ENCODE measurements at places on chromosomes 11 and 22.

DNA sequence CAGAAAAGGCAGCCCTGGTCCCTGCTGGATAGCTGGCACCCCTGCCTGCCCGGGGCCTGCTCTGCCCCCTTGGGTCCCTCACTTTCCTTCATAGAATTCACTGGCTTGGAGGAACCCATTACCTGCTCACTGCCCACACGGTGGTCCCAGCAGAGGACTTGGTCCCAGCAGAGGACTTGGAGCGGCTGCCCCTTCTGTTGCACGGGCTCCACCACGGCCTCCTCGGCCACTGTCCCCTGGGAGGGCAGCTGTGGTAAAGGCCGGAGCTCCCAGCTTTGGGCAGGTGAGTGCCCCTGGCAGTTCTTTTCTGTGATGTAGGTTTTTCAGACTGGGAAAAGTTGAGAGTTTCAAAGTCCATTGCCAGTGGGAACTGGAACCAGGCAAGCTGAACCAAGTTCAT, 25.9 kb downstream of the BRSK2 start:
- no peak for DNase-seq

DNA sequence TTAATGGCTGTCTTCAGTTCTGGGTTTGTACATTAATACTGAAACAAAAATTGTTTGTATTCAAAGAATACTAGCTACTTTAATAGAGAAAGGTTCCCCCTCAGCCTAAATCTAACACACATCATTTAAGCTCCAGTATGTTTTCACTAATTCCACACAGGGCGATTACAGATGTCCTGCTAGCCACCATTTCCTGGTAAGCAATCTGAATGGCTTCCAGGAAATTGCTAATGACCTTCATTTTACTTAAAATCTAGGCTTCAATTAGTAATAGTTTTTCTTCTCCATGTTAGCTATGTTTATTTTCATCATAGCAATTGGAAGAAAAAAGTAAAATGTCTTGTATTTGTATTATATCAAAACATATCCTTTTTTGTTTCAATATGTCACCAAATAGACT, 132.8 kb downstream of the SOX6 start:
- DNase-seq, result no peak

GRCh38 chr11:3010521-3011275, 18.6 kb upstream of the NAP1L4 start:
- no peak for DNase-seq

- no peak for DNase-seq
Measured at GRCh38 chr11:23111527-23111926, 251.3 kb upstream of the CCDC179 start.

DNA sequence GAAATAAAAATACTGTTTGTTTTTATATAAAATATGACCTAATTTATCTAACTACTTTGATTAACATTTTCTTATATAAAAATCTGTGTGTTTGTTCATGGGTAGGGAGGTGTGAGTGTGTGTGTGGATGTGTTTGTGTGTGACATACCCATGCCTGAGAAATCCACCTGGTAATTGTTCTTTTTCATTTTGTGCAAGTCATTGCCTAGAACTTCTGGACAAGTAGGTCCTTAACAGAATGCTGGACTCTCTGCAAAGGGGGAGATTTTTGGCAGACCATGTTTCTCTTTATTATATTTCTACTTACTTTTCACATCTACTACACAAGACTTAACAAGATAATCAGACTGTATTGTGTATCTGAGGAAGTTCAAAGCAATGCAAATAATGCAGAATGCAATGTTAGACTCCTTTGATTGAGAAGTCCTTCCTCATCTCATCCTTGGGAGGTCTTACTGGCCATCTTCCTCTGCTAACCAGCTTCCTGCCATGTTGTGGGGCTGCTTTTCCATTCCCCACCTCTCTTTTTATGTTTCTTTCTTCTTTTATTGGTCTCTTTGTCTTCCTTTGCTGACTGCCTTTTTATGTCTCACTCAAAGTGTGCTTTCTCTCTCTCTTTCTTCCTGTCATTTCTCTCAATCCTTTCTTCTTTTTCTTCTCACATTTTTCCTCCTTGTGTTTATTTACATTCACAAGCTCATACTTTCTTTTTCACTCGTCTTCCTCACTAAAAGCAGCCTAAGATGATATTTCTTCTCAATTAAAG, 1017.0 kb upstream of the CNTN5 start:
- no peak for DNase-seq

GRCh38 chr11:95108671-95109551, 19.3 kb downstream of the ENDOD1 start:
- DNase-seq, result no peak

DNA sequence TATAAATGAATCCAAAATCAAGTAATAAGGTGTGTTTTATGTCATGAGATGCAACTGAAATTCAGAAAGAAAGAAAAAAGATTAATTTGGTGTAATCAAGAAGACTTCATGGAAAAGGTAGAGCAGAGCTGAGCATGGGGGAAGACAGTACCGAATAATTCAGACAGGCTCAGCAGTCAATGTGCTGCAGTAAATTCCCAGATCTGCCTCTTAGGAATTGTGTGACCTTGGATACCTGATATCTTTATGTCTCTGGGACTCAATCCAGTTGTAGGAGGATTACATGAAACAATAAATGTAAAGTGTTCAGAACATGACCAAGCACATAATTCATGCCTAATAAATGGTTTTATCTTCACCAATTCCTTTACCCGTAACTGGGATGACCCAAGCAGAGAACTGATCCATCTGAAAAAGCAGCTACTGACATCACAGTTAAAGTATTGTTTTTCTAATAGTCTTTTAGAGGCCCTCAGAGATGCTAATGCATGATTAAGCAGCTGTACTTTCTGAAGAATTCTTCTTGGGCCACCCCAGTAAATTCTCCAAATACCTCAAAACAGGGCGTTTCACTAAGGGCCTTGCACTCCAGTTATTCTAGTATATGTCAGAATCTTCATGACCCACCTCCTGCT, 7.8 kb downstream of the MS4A12 start:
- DNase-seq, result no peak

DNA sequence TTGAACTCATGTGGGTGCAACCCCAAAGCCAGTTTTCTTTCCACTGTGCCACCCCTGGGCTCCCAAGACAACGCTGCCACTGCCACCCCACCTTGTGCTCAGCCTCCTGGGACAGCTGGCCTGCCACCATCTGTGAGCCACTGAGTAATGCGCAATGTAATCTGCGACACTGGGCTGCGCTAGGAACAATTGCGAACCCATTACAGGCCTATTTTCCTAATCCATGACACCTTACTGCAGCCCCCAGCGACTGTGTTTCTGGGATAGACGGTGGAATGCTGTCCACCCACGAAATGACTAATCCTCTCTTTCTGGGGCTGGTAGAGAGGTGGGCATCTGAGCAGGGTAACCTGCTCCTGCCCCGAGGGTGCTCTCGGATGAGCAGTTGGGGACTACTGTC, 22.2 kb downstream of the FLRT1 start:
- peak; percentile 78 for DNase-seq

GRCh38 chr22:23849009-23850006, 8.4 kb upstream of the SLC2A11 start:
- DNase-seq, result peak; percentile 92

DNA sequence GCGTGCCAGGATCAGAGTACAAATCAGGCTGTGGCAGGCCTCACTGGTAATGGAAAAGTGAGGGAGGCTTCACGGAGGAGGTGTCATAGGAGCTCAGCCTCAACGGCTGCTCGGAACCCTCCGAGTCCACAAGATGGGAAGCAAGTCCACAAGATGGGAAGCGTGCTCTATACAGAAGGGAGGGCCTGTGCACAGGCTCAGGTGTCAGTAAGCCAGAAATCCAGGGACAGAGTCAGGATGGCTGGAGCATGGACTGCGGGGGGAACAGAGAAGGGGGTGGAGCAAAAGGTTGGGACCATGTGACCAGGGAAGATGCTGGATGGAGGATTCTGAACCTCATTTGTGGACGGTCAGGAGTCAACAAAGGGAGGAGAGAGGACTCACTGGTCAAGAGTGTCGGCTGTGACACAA, 3.4 kb upstream of the DPP3 start:
- no peak for DNase-seq

GRCh38 chr11:65639623-65640482, 2.0 kb downstream of the SIPA1 start:
- DNase-seq, result no peak

GRCh38 chr22:49738566-49738965, 89.1 kb downstream of the BRD1 start:
- DNase-seq, result no peak

GRCh38 chr22:41576877-41577276, 12.8 kb downstream of the PMM1 start:
- DNase-seq, result peak; percentile 88

GRCh38 chr22:30876221-30876751, 92.3 kb downstream of the MORC2 start:
- DNase-seq, result peak; percentile 20

- DNase-seq, result no peak
Measured at GRCh38 chr11:96124155-96124554, 200.2 kb upstream of the MTMR2 start.

DNA sequence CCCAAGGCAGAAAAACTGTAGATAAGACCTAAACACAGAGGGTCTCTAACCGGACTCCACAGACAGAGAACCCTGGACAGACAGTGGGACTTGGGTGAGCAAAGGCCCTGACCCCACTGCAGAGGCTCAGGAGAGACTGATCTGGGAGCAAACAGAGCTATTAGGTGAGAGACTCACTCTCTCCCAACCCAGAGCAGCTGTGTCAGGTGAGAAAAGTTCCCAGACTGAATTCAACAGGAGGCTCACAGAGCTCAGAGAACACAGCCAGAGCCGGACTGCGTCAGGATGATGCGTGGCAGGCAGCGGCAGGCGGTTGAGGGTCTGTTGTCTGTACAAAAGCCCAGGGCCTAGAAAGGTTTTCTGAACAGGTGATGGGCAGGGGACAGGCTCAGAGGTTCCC, 5.5 kb downstream of the RFPL2 start:
- DNase-seq, result no peak

DNA sequence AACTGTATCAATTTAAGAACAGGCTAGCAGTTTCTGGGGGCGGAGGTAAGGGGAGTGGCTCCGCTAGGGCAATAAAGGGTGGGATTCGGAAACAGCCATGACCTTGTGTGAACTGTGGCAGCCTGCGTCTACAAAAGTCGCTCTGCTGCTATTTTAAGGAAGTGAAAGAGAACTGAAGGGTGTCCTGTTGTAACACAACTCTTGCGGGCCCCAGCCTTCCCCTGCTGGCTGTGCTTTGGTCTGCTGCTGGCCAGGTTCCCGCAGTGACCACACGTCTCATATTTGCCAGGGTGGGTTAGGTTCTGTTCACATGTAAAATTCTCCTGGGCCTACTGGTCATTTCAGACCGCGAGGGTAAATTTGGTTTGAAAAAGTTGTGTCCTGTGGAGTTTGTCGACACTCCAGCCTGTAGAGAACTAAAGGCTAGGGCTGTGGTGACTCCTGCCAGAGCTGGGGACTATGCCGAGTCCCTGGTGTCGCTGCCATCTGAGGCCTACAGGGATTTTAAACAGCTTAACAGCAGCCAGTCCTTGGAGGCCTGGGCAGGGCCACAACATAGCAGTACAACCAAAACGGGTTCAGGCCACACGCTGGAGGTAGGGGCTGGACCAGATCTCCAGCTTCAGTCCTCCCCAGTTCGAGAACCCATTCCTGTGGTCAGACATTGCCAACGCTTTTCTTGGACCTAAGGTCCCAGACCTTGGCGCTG, 1.1 kb upstream of the PPFIBP2 start:
- no peak for DNase-seq

- DNase-seq, result peak; percentile 55
Measured at GRCh38 chr11:115170133-115170815, 333.9 kb downstream of the CADM1 start.

GRCh38 chr22:32245042-32245441, 10.1 kb downstream of the SLC5A4 start:
- DNase-seq, result no peak

- no peak for DNase-seq
Measured at GRCh38 chr11:78684377-78684776, 109.7 kb upstream of the NARS2 start.

DNA sequence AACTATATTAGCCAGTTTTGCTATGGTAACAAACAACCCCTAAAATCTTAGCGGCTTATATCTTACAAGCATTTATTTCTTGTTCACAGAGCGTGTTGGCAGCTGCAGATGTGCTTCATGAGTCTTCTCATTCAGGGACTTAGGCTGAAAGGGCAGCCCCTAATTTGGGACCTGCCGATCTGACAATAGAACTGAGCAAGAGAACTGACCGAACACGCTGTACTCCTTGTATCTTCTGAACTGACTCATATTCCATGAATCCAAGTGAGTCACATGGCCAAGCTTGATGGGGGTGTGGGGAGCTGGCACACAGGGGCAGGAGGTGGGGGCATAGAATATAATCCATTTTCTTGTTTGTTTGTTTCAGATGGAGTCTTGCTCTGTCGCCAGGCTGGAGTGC, 481.7 kb upstream of the CADM1 start:
- DNase-seq, result no peak

DNA sequence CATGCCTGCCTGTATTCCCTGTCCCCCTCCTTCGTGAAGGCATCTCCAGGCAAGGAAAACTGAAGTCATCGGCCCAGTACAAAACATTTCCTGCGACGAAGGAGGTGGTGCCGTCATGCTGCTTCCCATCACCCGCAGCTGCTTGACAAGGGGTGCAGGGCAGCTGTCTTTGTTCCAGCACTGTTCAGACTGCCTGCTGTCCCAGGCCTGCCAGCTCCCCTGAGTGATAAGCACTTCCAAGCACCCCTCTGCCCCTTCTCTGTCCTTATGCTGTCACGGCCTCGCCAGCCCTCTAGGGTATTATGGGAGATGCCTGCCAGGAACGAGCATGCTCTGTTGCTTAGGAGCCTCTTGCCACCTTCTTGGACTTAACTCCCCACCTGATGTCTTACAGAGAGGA, 37.1 kb upstream of the BSX start:
- DNase-seq, result no peak

- no peak for DNase-seq
Measured at GRCh38 chr11:111819829-111820237, 51.5 kb downstream of the ALG9 start.

DNA sequence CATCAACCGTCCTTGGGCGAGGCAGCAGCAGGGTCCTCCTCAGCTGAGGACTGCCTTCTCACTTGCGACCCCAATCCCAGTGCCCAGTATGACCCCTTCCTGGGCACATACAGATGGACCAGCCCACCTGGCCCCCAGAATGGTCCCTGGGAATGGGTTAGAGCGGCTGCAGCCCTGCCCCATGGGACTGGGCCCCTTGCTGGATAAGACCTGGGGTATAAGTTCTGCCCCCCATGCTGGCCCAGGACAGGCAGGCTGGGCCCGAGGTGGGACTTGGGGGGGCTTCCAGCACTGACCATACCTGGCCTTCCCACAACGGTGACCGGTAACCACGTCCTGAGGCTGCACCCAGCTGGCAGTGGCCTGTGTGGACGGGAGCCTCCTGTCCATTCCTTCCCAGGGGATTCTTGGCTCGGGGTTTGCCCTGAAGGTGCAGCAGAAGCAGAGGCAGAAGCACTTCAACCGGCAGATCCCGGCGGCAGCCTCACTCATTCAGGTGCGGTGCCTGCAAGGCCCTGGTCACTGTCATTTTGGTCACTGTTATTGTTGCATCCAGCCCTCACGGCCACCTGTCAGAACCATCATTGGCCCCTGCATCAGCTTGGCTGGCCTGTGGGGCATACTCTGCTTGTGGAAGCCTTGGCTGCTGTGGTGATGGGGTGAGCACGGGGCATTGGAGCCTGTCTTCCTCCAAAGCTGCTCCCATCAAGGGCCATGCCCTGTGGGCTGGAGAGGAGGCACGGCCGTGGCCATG, 114.8 kb downstream of the KCNQ1OT1 start:
- DNase-seq, result peak; percentile 15

All from D341Med (cell line).